PC-3 (cell line): ENCODE measurements at places on chromosomes 1 and 21. TPM values are rescaled to one million over a fixed set of nuclear protein-coding genes. Genes with fewer than 3 reads are reported as not detected.

KLHDC7A gene
- not detected in 2 replicates for total RNA-seq

TNFRSF18 gene
- total RNA-seq, result 87.2 and 120 TPM in 2 replicates

ACKR1 gene
- not detected in 2 replicates for total RNA-seq

CFHR3 gene
- not detected in 2 replicates for total RNA-seq

RGS5 gene
- total RNA-seq, result 5.0 and 13.4 TPM in 2 replicates

PALMD gene
- 8.0 and 8.2 TPM in 2 replicates for total RNA-seq

B3GALT2 gene
- not detected in 2 replicates for total RNA-seq

IRF6 gene
- total RNA-seq, result 61.6 and 65.7 TPM in 2 replicates

C1orf141 gene
- not detected in 2 replicates for total RNA-seq

KRTAP7-1 gene
- total RNA-seq, result not detected in 2 replicates

- no peak for DNase-seq
Measured at GRCh38 chr1:99629164-99629563, 16.7 kb upstream of the PALMD start.

DNA sequence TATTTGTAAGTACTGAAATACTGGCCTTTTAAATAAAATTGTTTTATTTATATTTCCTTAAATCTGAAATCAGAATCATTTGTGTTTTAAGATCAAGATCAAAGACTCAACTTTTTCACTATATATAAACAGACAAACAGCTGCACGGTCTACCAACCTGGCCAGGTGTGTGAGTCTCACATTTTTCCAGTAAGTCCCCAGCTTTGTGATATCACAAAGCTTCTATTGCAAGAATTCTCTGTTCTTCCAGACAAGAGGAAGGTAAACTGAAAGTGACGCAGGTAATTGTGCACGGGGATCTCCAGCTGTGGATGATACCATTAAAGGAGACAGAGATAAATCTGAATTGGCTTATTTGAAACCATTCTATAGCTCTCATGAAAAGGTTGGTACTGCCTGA is 41.2 kb upstream of the CYP2J2 start:
- DNase-seq, result no peak

DNA sequence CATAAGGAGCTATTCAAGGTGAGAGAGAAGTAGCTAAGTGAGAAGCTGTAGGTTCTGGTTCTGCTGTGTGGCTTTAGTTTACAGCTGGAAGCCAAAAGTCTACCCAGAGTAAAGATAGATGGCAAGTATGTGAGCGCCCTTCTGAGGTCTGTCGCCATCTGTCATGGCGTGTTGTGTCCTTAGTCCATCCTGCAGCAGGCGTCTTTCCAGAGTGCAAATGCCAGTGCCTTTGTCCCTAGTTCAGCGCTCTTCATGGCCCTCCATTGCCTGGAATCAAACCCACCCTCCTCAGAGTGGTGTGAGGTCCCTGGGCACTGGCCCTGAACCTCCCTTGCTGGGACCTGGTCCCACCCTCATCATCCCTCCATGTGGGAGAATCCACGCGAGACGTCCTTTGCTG is 96.6 kb downstream of the ADARB1 start:
- DNase-seq, result no peak

- no peak for DNase-seq
Measured at GRCh38 chr1:40299366-40300248, 17.5 kb downstream of the COL9A2 start.

GRCh38 chr1:30929944-30930525 is 21.5 kb upstream of the SDC3 start:
- DNase-seq, result no peak

GRCh38 chr1:6496365-6496721 is 4.9 kb upstream of the PLEKHG5 start:
- no peak for DNase-seq

GRCh38 chr1:202164271-202165037 is 4.1 kb upstream of the PTPN7 start:
- DNase-seq, result no peak

DNA sequence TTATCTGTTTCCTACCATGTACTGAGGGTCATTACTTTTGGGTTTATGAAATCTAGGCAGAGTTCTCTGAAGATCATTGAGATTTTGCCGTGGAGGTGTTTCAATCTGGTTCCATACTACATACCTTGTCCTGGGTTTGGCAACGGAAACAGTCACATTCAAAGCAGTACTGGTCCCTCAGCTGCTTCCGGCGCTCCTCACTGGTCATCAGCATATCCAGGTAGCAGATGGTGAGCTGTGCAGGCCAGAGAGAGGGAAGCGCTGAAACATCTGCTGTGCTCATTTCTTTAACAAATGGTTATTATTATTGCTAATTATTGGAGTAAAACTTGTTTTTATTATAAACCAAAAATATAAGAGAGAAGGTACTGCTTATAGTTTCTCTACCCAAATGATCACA is 591.7 kb downstream of the SMYD3 start:
- DNase-seq, result no peak

DNA sequence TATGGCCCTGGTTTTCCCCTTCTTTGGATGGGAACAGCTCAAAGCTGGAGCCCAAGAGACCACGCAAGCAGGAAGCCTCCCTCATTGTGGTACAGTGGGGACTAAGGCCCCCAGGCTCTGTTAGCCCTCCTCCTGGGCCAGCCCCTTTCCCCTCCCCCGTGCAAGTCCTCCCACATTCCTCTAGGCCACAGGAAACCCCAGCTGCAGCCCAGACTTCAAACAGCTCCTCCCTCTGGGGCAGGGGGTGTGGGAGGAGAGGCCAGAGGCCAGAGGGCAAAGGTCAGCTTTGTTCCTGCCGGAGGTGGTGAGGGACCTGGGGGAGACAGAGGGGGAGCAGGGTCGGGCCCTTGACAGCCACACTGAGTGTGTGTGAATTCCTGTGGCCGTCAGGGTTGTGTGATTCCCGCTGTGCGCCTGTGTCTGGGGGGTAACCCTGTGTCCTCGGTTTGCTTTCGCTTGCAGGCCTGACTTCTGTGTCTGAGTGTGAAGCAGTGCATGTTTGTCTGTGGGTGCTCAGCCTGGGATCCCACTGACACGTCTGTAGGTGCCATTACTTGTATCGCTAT is 3.4 kb upstream of the AHDC1 start:
- DNase-seq, result no peak

- no peak for DNase-seq
Measured at GRCh38 chr21:35168735-35169134, 119.6 kb upstream of the RUNX1 start.

DNA sequence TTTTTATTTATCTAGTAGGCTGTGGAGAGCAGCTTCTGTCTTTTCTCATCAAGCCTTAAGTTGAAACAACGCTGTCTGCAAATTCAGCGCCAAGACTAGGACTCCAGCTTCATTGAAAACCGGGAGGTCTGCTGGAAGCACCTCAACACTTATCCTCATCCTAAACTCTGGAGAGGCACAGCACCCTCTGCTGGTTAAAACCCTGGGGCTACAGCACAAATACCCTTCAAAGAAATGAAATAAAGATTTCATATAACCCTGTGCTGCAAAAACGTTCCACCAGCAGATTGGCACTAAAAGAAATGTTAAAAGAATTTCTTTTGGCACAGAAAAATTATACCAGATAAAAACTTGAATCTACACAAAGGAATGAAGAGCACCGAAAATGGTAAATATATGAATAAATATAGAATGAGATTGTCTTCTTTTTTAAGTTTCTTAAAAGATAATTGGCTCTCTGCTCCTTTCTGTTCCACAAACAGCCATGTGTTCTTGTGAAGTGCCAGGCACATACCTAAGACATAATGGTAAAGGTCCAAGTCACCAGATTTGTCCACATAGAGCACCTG is 227.7 kb upstream of the SAMSN1 start:
- peak; percentile 77 for DNase-seq

DNA sequence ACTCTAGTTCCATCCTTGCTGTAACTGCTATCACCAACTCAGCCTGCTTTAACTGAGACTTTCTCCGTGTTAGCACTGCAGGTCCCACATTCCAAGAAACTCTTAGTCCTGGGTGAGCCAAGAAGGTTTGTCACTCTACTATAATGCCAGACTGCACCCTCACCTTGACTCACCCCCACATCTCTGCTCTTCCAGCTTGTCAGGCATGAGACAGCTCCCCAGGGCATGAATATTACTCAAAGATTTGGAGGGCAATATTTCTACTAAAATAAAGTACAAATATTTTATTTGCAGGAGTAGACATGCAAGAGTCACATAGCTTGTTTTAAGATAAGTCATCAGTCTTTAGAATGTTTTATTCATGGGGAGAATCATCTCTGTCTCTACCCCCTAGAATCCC is 110.2 kb downstream of the MATN1 start:
- no peak for DNase-seq

DNA sequence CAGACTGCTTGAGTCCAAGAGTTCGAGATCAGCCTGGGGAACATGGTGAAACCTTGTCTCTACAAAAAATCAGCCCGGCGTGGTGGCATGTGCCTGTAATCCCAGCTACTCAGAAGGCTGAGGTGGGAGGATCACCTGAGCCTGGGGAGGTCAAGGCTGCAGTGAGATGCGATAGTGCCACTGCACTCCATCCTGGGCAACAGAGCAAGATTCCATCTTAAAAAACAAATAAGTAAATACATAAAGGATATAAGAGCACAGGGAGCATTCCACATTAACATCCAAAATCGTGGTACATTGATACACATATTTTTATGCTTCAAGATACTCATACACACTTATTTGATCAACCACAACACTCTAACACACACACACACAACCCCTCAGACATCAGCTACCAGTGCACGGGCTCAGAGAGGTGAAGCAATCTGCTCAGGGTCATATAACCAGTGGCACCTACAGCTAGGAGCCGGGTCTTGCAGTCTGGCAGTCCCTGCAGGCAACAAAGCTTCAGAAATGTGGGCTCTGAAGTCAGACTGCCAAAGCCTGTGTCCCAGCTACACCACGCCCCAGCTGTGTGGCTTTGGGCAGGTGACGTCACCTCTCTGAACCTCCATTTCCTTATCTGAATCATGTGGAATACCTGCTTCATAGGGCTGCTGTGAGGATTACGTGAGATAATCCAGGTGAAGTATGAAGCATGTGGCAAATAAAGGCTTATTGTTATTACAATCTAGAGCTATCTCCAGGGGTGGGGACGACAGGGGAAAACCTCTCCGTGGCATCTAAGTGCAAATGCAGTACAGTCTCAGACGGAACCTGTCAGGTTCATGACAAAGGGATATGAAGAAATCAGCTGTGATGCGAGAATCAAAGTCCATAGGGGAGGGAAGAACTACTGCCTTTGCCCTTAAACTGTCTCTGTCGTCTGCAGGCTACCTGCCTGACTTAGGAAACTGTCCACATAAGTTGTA is 4.8 kb upstream of the CRYBG2 start:
- DNase-seq, result peak; percentile 77

- peak; percentile 37 for DNase-seq
Measured at GRCh38 chr1:108962681-108963051, 618 bp downstream of the CLCC1 start.

GRCh38 chr1:229710746-229711145 is 84.7 kb downstream of the URB2 start:
- DNase-seq, result no peak

GRCh38 chr1:72229893-72230292 is 52.4 kb downstream of the NEGR1 start:
- DNase-seq, result peak; percentile 79

DNA sequence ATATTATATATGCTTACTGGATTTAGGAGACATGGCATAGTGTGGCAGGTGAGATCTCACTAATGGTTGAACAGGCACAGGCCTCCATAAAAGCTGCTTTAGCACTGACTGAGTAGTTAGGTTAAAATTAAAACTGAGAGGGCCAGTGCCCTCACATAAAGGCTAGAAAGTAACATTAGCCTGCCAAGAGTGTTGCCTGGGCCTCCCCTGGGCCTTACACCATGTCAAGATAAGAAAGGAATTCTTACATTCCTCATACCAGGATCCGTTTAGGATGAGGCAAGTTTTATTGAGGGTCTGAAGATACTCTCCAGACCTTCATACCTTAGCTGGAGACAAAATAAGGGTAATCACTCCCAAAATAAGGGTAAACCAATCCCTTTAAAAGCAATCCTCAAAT is 1011.8 kb downstream of the PLA2G4A start:
- DNase-seq, result no peak

DNA sequence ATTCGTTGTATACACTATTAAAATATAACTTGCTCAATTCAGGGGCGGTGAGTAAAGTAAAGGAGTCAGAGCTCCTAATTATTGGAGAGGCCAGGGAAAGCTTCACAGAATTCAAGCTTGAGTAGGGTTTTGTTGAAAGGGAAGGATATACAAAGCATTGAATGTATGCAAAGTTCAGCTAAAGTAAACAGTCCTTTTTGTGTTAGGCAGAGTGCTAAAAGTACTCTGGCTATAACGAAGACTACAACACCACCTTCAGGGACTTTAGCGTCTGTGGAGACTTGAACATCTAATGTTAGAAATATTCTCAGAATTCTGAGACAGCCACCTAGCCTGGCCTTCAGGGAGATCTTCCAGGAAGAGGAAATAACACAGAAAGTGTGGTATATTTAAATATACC is 1.1 kb downstream of the FALEC start:
- DNase-seq, result no peak

- peak; percentile 85 for DNase-seq
Measured at GRCh38 chr1:9784508-9785133, 39.1 kb downstream of the CLSTN1 start.

GRCh38 chr1:52122384-52122783 is 19.5 kb upstream of the ZFYVE9 start:
- DNase-seq, result no peak

DNA sequence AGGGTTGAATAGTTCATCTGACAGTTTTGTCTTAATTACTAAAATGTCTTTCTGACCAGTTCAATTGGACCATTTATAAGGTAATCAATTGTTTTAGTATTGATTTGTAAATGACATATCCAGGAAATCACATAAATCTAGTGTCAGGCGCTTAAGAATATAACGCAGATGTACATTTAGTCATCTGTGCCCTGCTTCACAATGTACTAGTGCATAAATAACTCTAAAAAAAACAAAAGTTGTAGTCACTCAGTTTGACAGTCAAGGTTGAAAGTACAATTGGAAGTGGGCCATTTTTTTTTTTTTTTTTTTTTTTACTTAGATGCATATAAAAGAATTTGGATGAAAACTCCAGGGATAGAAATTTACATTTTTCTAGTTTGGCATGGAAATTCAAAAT is 490.4 kb downstream of the PTPRC start:
- DNase-seq, result peak; percentile 25

DNA sequence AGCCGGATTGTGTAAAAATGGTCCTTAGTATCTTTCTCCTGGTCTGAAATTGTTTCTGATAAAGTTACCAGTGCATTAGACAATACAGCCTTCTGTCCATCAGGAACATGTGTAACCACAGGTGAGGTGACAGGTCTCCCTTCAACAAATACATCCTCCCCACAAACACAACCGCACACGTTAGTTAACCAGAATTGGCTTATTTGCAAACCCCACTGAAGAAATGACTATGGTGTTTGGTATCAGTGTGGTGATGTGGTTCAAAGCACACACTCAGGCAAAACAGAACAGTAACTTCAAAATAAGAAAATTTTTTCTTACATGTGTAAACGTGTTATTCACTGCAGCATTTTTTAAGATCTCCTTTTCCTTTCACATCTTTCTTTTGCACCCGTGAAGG is 517.2 kb upstream of the NR5A2 start:
- DNase-seq, result no peak

GRCh38 chr1:94094469-94095111 is 26.4 kb downstream of the ABCA4 start:
- no peak for DNase-seq

- DNase-seq, result peak; percentile 49
Measured at GRCh38 chr1:155962599-155963211, 15.6 kb downstream of the ARHGEF2 start.
